ENCODE measurements at places on chromosomes 5 and 9. TPM values are rescaled to one million over a fixed set of nuclear protein-coding genes. Genes with fewer than 3 reads are reported as not detected.

- DNase-seq: no peak
Observed at GRCh38 chr5:10910261-10910660, 149.2 kb upstream of the DAP start.

The ZNF483 gene
- polyA plus RNA-seq: 0.17 TPM

- no peak for DNase-seq
Observed at GRCh38 chr5:179832039-179832745, 11.5 kb downstream of the SQSTM1 start.

The NIPAL4 gene
- polyA plus RNA-seq: 8.6 TPM

DNA sequence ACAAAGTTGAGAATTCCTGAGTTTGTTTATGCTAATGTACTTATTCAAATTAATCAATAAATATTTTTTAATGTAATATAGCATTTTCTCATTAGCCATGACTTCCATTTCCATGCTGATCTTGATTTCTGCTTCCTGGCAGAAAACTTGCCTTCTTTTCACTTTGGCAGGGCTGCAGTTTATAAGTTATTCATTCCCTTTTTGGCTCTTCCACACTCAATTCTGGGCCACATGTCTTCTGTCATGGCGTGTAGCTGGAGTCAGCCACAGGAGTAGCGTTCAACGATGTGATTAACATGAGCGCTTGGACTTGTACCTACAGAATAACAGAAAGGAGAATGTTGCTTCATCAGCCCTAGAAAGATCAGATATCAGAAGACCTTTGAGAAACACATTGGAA lies 172.9 kb downstream of the CFAP90 start:
- no peak for DNase-seq

The PDE6A gene
- 0.01 TPM for polyA plus RNA-seq

DNA sequence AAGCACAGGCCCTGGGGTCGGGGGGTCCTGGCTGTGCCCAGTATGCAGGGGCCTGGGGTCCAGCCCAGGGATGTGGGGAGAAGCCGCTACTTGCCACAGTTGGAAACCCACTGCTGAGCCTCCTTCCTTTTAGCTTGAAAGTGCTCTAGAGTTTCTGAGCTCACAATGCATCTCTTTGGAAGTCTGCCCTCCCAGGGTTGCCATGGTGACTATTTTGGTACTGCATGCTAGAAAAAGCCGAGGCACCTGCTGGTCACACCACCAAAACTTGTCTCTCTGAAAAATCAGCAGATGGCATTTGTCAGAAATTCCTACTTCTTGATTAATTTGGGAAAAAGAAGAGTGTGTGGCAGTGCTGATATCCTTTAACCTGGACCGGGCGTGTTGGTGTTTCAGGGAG lies 151.8 kb downstream of the SEC61B start:
- DNase-seq: no peak

DNA sequence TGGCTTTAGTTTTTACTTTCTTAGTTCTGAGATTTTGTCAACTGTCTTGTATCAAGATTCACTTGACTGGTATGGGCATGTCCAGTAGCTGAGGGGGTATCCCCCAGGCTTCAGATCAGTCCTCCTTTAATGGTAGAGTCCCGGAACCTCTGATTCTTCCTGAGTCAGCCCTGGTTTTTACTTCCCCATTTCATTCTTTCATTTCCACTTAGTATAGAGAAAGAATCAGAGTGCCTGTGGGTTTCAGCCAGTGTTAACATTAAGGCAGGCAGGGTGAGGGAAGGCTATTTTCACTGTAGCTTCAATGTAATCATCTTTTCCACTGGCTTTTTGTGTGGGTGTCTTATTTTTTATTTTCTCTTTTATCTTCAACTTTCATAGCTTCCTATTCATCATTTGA lies 8.3 kb upstream of the COMMD10 start:
- DNase-seq: no peak

All from foreskin keratinocyte (primary cell).